ENCODE measurements at places on chromosomes 2 and 18.

DNA sequence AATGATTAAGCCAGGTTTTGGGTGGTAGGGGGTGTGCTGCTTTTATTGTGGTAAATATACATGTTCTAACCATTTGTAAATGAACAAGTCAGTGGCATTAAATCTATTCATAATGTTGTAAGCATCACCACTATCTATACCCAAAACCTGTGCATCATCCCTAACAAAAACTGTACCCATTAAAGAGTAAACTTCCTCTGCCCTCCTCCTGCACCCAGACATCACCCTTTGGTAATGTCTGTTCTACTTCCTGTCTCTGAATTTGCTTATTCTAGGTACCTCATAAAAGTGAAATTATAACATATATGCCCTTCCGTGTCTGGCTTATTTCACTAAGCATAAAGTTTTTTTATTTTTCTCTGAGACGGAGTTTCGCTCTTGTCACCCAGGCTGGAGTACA is 14.1 kb downstream of the RIF1 start:
- DNase-seq = no peak

- peak; percentile 8 for DNase-seq
These were observed 45.2 kb downstream of the ADNP2 start for GRCh38 chr18:80154293-80154692.

- no peak for DNase-seq
These were observed 16.6 kb downstream of the EPHA4 start for GRCh38 chr2:221555494-221555846.

DNA sequence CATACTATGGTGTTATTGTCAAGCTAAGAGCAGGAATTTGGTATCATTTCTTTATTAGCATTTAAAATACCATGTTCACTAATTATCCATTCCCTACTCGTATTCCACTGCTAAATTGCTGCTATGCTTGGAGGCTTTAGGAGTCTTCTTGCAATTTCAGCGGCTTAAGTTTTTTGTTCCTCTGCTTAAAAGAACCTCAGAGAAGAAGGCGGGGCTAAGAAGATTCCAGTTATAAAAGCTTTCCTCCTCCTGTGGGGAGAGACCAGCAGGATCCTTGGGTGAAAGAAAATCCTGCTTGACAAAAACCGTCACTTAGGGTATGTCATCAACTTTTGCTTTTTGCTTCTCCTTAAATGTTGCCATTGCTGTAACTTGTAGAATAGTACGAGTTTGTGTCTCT is at the start of gene TRPM8:
TSS of gene TRPM8 (plus strand) at position 258 of the 400 bp plus-strand sequence. CDS start 9,165 bp downstream, outside the sequence.
- DNase-seq = no peak
